ENCODE measurements at places on chromosomes 4 and X. TPM values are rescaled to one million over a fixed set of nuclear protein-coding genes. Genes with fewer than 3 reads are reported as not detected.

DNA sequence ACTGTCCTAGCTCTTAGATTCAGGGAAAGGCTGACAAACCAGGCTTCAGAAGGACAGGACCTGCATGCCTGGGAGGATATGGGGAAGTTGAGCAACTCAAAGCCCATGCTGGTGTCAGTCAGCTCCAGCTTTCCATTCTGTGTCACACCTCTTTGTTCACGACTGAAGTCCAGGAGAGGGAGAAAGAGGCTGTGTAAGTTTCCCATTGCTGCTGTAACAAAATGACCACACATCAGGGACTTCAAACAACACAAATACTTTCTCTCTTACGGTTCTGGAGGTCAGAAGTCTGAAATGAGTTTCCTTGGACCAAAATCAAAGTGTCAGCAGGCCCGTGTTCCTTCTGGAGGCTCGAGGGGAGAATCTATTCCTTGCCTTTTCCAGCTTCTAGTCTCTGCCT, 50.6 kb upstream of the STX18 start:
- no peak for DNase-seq

Gene NOX1
- total RNA-seq: not detected

- DNase-seq: peak; percentile 25
Measured at GRCh38 chrX:46311581-46312120, 233.6 kb downstream of the ZNF674 start.

Gene RPL39
- 2,034 TPM for total RNA-seq

Gene KLHL5
- 152 TPM for total RNA-seq

- peak; percentile 49 for DNase-seq
Measured at GRCh38 chr4:40550948-40551462, 78.7 kb downstream of the RBM47 start.

Gene MFAP3L
- total RNA-seq: 0.50 TPM

DNA sequence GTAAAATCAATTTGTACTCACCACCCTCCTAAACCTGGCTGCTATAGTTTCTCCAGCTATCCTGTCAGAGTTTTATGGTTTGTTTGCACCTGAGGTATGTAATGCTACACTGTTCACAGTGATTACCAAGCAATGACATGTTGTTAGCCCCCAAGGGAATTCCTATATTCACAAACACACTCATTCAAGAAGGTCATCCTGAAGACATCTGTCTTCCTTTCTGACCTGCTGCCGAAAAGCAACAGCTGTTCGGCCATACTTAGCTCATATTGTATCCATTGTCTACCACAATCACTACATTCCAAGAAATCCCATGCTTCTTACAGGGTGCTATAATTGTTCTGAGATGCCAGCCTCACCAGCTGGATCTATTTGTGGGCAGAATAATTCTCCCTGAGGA, 160.1 kb upstream of the GYPA start:
- no peak for DNase-seq

Gene HSD17B13
- total RNA-seq: under 0.01 TPM

All from fibroblast of lung (primary cell).